ENCODE measurements at places on chromosomes 2 and 18.

DNA sequence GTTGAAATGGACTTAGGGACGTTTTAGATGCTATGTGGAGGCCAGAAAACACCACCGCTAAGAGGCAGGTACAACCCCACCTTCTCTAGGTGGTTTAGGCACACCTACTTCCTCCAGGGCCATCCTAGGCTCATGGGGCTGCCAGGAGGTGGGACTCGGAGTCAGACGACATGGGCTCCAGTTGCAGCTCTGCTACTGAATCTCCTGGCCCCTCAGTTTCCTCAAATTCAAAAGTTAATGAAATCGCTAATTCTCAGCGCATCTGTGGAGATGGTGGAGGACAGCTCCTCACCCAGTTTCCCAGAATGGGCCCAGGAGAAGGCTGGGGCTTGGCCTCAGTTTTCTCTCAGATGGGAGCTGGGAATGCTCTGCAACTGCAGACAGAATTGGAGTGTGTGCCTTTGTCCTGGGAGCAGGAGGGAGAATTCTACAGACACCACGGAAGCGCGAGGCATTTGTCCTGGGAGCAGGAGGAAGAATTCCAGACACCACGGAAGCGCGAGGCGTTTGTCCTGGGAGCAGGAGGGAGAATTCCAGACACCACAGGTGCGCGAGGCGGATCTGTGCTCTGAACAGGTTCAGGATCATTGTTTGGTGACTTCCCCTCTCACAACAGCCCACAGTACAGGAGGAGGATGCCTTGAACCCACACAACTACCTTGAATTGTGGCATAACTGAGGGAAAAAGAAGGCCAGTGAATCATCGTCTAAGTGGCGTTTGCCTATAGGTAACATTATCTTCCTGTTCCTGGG lies 103.7 kb upstream of the PXDN start:
- no peak for DNase-seq

DNA sequence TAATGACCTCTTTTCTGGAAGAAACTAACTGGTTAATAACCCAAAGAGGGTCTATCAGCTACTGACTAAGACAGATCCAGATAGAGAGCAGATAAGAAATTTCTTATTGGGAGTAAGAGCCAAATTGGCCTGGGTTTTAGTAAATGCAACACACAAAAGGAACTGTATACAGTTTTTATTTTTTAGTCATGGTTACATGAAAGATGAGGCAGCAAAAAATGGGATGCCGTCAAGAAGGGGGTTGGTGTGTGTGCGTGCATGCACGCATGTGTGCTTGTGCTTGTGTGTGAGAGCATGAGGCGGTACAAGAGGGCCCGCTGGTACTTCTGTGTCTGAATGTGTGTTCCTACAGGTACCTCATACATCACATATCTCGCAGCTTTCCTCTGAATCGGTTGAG lies 466.2 kb upstream of the HNRNPA3 start:
- DNase-seq: no peak

GRCh38 chr2:109171444-109172334 lies 42.7 kb downstream of the SH3RF3 start:
- DNase-seq: peak; percentile 85

DNA sequence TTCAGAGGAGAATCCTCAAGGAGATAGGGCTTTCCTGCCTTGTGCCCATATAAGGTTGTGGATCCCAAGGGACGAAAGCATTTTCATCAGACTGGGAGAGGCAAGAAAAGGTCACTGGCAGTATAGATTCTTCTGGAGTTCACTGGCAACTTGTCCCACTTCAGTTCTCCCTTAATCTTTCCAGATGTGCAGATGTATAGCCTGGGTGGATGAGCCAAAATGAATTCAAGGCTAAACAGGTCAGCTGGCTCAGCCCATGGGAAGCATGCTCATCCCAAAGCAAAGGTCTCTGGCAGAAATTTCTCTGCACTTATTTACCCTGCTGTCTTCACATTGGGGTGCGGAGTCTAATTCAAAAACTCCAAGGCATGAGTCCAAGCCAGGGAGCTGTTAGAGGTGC lies 148.9 kb upstream of the TNP1 start:
- DNase-seq: no peak

- DNase-seq: no peak
These were observed 11.5 kb upstream of the IL1A start for GRCh38 chr2:112795774-112796173.

DNA sequence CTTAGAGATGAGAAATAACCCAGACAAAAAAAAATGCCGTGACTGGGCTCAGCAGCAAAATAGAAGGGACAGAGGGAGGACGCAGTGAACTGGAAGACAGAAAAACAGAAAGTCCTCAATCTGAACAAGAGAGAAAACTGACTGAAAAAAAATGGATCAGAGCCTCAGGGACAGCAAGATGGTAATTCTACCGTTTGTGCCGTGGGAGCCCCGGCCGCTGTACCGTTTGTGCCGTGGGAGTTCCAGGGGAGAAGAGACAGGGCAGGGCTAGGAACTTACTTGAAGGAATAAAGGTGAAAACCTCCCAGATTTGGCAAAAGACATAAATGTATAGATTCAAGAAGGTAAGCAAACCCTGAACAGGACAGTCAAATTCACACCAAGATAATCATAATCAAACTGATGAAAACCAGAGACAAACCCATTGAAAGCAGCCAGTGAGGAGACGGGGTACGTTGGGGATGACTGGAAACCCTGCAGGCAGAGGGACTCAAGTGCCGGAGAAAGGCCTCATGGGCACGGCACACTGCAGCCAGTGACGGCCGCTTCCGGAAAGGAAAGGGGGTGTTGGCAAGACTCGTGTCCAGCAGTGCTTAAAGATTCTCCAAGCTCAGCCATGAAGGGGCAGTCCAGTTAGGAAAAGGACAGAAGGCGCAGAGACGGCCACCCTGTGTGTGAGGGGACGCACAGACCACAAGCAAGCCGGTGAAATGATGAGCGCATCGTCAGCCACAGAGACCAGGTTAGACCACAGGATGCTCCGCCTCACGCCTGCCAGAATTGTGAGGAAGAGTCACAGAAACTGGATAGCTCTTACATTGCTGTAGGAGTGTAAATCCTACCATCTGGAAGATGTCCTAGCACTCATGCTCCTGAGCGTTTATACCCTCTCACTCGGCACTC lies 40.0 kb upstream of the NFATC1 start:
- no peak for DNase-seq

DNA sequence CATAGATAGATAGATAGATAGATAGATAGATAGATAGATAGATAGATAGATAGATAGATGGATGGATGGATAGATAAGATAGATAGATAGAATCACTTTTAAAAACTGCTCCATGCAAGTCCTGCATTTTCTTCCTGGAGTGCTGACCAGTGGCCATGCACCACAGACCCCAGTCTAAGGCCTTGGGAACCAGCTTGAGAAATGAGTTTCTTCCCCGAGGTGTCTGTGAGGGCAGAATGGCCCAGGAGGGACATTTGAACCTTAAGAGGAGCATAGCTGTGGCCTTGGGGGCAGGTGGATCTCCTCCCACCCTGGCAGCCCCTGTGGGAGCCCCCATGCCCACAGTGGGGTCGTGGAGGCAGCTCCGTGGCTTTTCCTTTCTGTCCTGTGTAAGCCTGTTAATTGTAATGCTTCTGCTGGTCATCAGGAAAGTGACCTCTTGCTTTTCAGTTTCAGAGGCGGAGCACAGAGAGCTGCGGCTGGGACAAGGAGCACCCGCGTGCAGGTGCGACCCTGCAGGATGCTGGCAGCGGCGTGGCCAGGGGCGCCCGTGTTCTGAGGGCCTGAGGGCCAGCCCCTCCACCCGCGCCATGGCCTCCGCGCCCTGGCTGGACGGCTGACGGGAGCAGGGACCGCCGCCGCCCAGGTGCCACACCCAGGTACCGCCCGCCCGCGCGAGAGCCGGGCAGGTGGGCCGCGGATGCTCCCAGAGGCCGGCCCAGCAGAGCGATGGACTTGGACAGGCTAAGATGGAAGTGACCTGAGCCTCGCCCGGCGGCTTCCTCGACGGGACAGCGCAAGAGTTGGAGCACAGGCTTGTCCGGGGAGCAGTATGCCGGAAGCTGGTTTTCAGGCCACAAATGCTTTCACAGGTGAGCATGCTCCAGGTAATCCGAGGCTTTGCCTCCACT lies 168.6 kb downstream of the LDLRAD4 start:
- DNase-seq: no peak

GRCh38 chr2:110755491-110756078 lies 23.2 kb downstream of the ACOXL start:
- peak; percentile 28 for DNase-seq

DNA sequence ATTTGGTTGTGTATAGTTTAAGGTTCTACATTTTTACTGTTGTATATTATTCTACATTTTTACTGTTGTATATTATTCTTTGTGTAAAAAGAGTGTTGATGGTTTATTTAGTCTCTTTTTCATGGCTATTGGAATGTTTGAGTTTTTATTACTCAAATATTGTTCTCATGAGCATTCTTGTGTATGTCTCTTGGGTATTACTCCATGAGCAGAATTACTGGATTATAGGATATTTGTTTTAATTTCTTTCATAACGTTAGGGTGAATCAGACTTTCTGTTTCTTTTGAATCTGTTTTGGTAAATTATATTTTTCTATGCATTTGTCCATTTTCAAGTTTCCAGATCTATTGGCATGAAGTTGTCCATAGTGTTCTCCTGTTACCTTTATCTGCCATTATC lies 111.6 kb downstream of the DYNAP start:
- DNase-seq: no peak

DNA sequence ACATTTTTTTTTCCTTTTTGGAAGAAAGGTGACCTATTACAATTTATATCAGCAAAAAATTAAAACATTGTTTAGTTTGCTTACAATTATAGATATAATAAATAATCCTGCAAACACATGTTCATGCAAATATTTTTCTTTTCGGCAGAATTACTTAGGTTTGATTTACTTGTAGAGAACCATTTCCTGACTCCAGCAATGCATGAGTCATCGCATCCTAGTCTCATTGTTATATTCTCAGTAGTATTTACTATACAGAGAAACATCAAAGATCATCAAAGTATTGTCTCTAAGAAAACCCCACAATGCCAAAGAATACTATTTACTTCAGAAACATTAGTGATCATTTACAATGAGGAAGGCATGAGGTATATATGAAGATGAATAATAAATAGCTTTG lies 40.4 kb upstream of the MTIF2 start:
- no peak for DNase-seq

GRCh38 chr2:142426064-142426463 lies 295.2 kb upstream of the LRP1B start:
- peak; percentile 49 for DNase-seq

GRCh38 chr2:171735991-171736710 lies 48.9 kb downstream of the DYNC1I2 start:
- no peak for DNase-seq

DNA sequence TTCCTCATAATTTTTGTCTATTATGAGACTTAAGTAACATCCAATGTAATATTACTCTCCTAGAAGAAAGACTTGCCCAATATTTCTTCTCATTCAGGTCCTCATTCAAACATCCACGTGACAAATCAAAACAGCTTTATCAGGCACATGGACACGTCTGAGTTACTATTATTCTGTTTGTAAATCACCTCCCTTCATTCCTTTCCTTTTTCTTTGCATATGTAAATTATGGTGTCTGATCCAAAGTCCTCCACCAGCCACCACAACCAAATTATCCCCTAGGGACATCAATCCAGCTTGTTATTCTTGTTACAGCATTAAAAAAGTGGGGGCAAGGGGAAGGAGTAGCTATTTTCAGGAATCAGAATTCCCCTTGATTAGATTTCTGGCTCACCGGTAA lies 7.1 kb downstream of the TMEM163 start:
- no peak for DNase-seq

DNA sequence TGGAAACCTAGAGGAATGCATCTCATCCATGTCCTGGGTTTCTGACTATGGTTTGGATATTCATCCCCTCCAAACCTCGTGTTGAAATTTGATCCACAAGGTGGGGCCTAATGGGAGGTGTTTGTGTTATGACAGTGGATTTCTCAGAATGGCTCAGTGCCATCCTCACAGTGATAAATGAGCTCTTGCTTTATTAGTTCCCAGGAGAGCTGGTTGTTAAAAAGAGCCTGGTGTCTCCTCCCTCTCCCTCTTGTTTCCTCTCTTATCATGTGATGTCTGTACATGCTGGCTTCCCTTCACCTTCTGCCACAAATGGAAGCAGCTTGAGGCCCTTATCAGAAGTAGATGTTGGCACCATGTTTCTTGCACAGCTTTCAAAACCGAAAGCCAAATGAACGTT lies 424.3 kb downstream of the DCC start:
- no peak for DNase-seq

- DNase-seq: no peak
These were observed 43.6 kb downstream of the SRBD1 start for GRCh38 chr2:45567288-45567963.

All from SK-N-SH (cell line).